GM19239 (cell line): ENCODE measurements at places on chromosomes 2 and 18.

- no peak for DNase-seq
These were observed 69.1 kb downstream of the TNFRSF11A start for GRCh38 chr18:62394006-62394763.

- no peak for DNase-seq
These were observed 204.2 kb upstream of the FBXO11 start for GRCh38 chr2:48110492-48110891.

GRCh38 chr18:45642238-45642637 lies 27.0 kb downstream of the SLC14A2 start:
- no peak for DNase-seq

DNA sequence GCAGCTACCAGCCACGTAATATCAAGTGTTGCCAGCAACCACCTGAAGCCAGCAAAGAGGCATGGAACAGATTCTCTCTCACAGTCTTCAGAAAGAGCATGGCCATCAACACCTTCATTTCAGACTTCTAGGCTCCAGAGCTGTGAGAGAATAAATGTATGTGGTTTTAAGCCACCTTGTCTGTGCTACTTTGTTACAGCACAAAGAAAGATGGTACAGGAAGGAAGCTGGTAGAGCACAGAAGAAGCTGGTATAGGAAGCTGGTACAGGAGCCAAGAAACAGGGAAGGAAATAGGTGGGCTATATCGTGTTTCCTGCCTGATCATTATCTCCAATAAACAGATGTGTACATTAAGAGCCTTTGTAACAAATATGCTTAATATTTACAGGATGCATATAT lies 217.4 kb downstream of the DPP10 start:
- no peak for DNase-seq

GRCh38 chr2:209383212-209383611 lies 40.6 kb upstream of the MAP2 start:
- no peak for DNase-seq

DNA sequence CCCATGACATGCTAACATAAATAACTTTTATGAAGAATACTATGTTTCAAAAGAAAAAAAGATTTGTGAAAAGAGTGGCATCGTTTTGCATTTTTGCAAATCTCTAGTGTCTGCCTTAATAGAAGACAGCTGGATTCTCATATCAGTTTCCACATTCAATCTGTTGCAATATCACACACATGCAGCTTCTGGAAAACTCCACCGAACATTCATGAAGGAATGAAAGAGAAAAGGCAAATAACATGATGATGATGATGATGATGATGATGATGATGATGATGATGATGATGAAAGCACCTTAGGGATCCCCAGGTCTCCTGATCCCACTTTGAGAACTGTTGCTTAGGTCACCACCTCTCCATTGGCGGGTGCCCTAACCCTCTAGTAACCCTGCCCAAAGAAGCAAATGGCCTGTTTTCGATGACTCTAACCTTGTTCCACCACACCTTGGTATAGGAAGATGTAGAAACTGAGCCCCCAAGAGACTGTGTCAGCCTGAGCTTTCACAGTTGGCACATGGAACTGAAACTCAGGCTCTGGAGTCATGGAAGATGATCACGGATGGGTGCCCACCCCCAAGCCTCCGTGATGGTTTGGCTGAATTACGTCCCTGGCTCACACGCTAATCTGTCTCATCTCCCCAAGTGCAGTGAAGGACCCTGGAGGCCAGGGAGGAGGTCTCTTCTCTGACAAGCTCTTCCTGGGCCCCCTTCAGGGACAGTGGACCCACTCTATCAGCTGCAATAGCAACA lies 80.1 kb upstream of the SMAD7 start:
- DNase-seq: no peak

GRCh38 chr2:55093381-55093780 lies 43.1 kb upstream of the RTN4 start:
- DNase-seq: no peak

DNA sequence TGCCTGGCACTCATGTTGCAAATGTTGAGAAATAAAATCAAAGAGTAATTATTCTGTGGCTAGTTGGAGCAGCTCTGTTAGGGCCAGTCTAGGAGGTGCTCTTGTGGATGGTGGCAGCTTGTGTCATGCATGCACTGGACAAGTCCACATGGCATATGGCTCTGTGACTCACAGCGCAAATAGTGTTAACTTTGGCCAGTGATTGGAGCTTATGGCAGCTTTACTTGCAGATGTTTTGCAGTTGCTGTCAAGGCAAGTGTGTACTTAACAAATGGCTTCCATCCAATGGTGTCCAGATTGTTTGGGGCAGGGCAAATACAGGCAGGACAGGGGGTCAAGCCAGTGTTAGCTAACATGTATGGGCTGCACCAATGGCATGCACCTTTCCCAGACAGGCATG lies 26.1 kb upstream of the TMX3 start:
- DNase-seq: no peak

- no peak for DNase-seq
These were observed 425.4 kb upstream of the VRK2 start for GRCh38 chr2:57621122-57621663.

DNA sequence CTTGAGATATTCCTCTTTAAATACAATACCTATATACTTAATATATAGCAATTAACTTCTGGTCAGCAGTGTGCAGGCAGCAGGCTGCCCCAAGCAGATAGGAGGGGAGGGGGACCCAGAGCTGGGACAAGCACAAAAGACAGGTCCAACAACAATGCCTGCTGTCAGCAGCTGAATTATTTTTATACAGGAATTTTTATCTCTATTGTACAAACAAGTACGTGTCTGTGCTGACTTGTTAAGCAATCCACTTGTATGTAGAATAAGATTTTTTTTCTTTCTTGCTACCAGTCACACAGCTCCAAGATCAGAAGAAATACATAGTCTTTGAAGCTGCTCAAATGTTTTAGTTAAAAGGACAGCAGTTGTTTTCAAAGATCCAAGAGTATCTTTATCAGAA lies 16.7 kb downstream of the BCL11A start:
- DNase-seq: no peak

GRCh38 chr2:83944191-83944590 lies 514.9 kb downstream of the SUCLG1 start:
- no peak for DNase-seq

DNA sequence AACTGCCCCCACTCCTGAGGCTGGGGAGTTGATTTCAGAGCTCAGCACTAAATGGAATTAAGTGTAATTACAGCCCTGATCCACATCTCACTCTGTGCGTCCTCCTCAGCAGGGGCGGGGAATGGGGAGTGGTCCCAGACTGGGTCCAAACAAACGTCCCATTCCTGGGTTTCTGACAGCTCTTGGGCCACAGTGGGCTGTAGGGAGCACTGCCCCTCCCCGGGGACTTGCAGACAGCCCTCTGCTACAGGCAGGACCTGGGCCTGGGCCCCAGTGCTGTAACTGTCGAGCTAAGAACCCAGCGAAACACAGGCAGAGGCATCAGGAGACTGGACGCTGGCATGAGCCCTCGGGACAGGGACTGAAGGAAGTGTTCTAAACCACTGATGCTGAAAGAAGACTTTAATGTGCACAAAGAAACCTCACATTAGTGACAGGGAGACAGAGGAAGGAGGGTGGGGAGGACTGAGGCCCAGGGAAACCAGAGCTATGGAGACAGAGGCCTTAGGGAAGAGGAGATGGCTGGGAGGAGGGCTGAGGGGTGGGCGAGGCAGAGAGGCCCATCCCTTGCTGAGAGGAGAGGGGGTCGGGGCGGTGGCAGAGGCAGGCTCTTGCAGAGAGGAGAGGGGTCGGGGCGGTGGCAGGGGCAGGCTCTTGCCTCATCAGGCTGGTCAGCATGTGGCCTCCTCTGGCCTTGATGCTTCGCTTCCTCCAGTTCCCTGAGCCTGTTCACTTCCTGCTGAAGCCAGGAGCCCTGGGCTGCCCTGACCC lies 5.8 kb upstream of the SEMA4C start:
- no peak for DNase-seq

DNA sequence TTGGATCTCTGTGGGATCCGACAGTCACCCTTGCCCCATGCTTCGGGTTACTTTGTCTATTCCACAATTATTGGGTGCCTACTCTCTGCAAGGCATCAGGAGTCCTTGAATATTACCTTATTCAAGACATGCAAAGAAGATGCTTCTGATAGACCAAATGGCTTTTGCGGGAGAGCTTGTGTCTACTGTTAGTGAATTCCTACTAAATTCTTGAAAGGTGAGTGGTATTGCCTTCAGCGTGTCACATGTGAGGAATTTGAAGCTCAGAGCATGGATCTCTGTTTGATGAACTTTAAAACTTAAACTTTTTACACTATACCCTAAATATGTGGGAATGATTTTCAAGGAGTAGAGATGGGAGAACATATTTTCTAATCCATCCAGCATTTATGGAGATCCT lies 184.4 kb downstream of the LTBP1 start:
- no peak for DNase-seq

DNA sequence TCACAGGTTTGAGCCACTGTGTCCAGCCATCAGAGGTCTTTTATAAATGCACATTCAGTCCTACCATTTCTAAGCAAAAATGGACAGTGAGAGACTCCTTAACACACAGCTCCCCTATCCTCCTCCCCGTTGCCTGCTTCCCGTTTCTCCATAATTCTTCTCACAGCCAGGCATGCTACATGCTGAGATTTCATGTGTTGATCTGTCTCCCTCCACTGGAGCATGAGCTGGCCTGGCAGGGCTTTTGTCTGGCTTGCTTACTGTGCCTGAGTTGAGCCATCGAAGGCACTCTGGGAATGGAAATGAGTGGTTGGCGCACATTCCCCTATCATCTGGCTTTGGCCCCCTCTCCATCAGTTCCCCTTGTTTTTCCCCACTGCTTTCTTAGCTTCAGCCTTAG lies 413.5 kb downstream of the PTPRM start:
- no peak for DNase-seq

- no peak for DNase-seq
These were observed 86.4 kb upstream of the LPIN2 start for GRCh38 chr18:3099327-3099726.

GRCh38 chr2:232997749-232998665 lies 15.0 kb downstream of the NGEF start:
- DNase-seq: no peak

- DNase-seq: no peak
These were observed 164.6 kb downstream of the LDLRAD4 start for GRCh38 chr18:13382954-13383827.

DNA sequence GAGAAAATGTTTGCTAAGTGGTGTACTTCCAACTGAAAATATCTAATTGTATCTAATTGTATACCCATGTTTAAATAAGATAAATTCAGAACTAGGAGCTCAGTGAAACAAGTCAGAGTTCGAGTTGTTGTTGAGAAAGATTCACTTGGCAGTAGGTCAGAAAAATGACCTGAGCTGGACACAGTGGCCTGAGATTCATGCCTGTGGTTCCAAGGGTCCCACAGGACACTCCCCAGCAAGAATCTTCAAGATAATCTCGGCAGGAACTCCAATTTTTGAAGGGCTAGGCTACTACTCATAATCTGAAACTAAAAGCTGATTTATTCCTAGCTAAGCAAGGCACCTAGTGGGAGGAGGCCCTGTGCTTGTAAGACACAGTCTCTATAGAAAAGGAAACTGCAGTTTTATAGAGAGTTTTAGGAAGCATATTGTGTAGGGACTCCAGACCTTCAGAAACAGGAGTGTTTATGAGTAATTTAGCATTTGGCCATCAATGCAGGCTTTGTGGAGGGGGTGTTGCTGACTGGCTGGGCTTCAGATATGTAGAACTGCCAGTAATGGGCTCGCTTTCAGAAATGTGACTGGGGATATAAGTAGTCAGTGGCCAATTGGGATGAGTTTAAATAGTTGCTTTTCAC lies 43.2 kb downstream of the SP140 start:
- DNase-seq: no peak

DNA sequence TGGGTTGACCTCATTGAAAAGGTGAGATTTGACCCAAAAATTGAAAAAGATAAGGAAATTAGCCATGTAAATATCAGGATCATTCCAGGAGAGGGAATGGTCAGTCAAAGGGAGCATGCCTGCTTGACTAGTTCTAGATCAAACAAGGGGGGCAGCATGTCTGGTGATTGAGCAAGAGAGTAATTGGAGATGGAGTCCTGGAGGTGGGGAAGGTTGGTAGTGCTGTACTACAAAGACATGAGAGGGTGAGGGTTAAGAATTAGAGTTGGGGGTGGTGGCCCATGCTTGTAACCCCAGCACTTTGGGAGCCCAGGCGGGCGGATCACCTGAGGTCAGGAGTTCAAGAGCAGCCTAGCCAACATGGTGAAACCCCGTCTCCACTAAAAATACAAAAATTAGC lies 2.0 kb downstream of the MRPL30 start:
- DNase-seq: no peak

DNA sequence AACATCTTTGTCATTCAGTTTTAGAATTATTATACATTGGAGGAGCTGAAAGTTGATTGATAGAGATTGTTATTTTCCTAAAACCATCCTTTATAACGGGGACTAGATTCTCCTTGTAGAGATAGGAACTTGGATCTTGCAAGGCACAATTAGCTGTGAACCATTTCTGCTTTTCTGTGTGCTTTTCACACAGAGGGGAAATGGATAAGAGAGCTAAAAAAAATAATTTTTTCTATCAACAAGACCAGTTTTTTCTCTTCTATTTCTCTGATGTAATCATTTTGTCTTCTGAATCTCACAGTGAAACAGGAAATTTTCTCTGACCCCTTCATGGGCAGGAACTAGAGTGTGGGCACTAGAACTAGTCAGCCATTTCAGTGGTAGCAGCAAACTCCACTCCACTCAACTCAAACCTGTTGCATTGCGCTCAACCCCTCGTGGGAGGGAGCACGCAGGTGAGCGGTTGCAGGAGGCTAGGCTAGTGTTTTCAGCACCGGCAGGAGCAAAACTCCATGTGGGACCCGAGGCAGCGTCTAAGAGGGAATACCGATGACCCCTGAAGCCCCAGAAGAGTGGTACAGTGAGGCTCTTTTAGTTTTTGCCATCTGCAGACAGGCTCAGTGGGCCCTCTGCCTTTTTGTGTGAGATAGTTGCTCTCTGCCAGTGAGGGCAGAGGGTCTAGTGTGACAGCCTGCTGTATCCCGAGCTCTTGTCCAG lies 24.0 kb upstream of the SLC39A10 start:
- no peak for DNase-seq
